ENCODE measurements at places on chromosomes 1 and 21. TPM values are rescaled to one million over a fixed set of nuclear protein-coding genes. Genes with fewer than 3 reads are reported as not detected.

- DNase-seq: no peak
Measured at GRCh38 chr21:17572431-17572830, 40.3 kb downstream of the BTG3 start.

GRCh38 chr1:109821221-109821669 lies 57.5 kb upstream of the EPS8L3 start:
- no peak for DNase-seq

YTHDF2 gene
- total RNA-seq: 63.0 TPM

- no peak for DNase-seq
Measured at GRCh38 chr21:34065027-34065426, 8.4 kb upstream of the MRPS6 start.

DNA sequence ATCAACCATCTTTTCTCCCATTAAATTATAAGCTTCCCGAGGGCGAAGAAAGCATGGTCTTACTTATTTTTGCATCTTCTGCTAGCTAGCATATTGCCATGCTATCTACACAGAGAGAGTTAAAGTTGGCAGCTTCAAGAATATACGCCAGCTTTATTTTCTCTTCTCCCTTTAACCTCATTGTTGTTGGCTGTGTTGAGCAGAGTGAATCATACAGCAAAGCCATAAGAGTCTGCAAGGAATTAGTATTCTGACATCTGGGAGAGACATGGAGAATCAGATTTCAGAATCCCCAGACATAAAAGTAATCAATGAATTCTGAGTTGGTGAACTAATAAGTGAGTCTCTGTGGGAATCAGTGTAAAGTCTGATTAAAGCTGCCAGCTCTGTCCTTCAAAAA lies 649.6 kb upstream of the PTBP2 start:
- DNase-seq: no peak

MPZ gene
- total RNA-seq: 6.8 TPM

- no peak for DNase-seq
Measured at GRCh38 chr1:169184812-169185211, 78.3 kb downstream of the ATP1B1 start.

FTCD gene
- not detected for total RNA-seq

ZNF593OS gene
- not detected for total RNA-seq

DNA sequence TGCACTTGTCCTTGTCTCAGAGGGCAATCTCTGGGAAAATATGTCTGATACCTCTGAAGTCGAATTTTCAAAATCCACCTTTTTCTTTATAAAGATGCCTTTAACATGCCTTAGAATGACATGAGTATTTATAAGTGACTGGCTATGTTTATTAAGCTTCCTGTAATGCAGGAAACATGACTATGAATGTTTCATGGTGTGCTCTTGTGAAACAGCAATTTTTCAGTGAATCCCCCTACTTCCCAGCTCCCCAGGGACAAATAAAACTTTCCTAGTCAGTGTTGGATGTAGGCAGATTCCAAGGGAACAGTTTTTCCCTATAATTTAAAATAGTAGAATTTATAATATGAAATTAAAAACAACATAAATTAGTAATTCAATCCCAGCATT lies 437.0 kb downstream of the LMO4 start:
- DNase-seq: no peak

All from T-cell (primary cell).